ENCODE measurements at places on chromosomes 13 and 19. TPM values are rescaled to one million over a fixed set of nuclear protein-coding genes. Genes with fewer than 3 reads are reported as not detected.

The ENOX1 gene
- 1.8 TPM for total RNA-seq

The DACT3 gene
- total RNA-seq, result 1.7 TPM

The TMEM150B gene
- total RNA-seq, result not detected

The SLITRK1 gene
- total RNA-seq, result not detected

The ATP4B gene
- not detected for total RNA-seq

The COMP gene
- 0.33 TPM for total RNA-seq

The KCNRG gene
- total RNA-seq, result 2.3 TPM

The SLC10A2 gene
- total RNA-seq, result not detected

The CDK8 gene
- 14.2 TPM for total RNA-seq

The CADM4 gene
- 2.3 TPM for total RNA-seq

The AMER2 gene
- under 0.01 TPM for total RNA-seq

The SNRPA gene
- total RNA-seq, result 38.2 TPM

The CATSPERD gene
- not detected for total RNA-seq

DNA sequence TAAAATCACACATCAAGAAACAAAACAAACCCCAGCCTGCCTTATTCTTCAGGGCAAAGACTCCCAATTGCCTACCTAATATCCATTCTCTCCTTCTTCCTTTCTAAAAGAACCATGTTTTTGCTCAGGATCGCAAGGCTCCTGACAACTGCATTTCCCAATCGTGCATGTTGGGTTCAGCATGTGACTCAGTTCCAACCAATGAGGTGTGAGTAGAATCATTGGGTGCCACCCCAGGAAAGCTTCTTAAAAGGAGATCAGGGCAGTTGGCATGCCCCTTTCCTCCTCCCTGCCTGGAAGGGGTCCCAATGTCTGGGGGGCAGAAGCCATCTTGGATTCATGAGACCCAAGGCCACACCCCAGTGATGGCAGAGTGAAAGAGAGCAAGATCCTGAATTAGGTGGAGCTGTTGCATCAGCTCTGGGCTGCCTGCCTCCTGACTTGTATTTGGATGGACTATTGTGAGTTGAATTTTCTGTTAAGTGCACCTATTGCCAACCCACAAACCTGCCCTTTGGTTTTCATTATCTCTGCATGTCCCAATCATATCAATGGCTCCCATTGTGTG, 26.0 kb upstream of the UBAC2 start:
- DNase-seq, result no peak

- no peak for DNase-seq
These were observed 383.3 kb downstream of the DACH1 start for GRCh38 chr13:71483733-71484132.

DNA sequence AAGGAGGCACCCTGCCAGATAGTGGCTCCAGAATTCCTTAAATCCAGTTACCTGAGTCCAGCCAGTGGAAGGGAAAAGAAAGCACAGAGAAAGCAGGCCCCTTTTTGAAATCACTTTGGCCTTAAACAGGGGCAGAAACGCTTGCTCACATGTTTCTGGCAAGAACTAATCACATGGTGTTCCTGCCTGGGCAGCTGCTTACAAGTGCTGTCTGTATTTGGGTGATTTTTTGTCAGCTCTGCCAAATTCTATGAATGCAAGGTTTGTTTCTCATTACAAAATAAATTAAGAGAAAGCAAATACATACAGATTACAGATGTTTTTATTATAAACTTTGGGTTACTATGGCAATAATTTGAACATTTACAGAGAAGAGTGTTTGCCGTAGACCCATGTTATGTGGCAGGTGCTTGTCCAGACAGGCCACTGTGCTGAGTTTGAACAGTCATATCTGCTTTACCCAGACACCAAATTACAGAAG, 1237.8 kb downstream of the SLITRK5 start:
- DNase-seq, result peak; percentile 28

DNA sequence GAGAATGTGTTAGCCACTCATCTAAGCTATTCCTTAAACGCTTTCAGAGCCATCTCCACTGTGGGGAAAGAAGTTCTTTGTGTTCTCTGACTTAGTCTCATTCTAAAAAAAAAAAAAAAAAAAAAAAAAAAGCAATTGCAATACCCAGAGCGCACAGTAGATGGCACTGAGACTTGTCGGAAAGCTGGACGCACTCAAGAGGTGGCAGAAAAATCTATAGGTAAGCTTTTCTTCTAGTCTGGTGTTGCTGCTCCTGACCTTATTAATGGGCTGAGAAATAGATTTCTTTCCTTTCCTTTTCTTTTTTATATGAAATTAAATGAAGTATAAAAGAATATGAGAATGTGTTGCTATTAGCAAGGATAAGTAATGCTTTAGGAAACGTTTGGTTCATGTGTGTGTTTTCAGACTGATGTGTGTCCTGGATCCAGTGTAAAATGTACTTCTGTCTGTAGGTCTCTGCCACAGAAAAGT, 4.7 kb upstream of the GJB2 start:
- no peak for DNase-seq

GRCh38 chr13:29210676-29211075, 384.8 kb downstream of the SLC7A1 start:
- DNase-seq, result peak; percentile 58

DNA sequence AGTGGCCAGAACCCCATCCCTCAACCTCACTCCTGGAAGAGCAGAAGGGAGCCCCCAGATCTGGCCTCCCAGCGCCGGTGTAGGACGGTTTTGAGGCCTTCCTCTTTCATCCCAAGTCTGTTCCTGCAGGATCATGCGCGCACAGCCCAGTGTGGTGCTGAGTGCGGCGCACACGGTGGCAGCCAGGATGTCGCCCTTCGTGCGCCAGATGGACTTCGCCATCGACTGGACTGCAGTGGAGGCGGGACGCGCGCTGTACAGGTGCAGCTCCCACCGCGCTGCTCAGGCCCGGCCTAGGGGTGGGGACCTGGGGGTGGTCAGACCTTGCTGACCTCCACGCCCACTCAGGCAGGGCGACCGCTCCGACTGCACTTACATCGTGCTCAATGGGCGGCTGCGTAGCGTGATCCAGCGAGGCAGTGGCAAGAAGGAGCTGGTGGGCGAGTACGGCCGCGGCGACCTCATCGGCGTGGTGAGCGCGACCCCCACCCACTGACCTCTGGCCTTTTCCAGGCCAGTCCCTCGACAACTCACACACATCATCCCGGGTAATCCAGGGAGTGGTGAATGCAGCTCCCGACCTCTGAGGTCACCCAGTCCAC, 14.8 kb downstream of the PNPLA6 start:
- DNase-seq, result no peak

- no peak for DNase-seq
These were observed 64.4 kb upstream of the NPAS1 start for GRCh38 chr19:46954993-46955812.

DNA sequence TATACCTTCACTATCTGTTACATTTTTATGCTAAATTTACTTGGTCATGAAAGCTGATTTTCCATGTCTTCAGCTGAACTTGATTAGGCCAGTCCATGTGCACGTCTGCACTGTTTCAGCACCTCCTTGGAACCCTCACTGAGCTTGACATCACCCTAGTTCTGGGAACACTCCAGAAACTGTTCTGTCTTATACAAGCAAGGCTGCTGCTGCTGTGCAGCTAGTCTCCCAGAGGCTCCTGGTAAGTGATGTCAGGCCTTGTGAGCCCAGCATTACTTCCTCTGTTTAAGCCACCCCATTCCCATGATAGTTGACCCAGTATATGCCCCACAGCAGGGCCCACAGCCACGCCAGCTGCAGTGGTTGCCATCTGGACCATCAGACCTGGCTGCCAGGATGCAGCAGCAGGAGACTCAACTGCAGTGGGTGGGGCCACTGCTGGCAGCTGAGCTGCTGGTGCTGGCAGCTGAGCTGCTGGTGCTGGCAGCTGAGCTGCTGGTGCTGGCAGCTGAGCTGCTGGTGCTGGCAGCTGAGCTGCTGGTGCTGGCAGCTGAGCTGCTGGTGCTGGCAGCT, 90.5 kb upstream of the AKAP11 start:
- DNase-seq, result no peak

GRCh38 chr13:114148521-114148855, 16.1 kb upstream of the RASA3 start:
- DNase-seq, result no peak

DNA sequence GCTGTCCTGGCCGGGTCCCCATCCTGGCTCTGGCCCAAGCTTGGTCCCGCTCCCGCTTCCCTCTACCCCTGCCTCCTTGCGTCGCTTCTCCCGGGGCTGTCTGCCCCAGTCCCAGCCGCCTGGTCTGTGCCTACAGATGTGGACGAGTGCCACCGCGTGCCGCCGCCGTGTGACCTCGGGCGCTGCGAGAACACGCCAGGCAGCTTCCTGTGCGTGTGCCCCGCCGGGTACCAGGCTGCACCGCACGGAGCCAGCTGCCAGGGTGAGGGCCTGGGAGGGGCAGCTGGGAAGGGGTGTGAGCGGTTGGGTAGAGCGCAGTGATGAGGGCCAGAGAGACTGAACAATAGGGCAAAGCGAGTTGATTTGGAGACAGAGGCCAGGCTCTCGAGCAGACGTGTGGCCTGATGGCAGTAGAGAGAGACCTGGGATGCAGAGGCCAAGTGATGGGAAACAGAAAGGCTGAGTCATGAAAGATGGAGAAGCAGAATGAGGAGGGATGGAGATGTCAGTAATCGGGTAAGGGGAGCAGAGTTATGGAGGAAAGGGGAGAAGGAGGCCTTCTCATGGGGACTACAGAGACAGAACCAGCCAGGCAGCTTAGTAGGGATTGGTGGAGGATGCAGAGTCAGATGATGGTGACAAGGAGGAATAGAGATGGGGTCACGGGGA, 9.4 kb downstream of the LTBP4 start:
- DNase-seq, result peak; percentile 67

DNA sequence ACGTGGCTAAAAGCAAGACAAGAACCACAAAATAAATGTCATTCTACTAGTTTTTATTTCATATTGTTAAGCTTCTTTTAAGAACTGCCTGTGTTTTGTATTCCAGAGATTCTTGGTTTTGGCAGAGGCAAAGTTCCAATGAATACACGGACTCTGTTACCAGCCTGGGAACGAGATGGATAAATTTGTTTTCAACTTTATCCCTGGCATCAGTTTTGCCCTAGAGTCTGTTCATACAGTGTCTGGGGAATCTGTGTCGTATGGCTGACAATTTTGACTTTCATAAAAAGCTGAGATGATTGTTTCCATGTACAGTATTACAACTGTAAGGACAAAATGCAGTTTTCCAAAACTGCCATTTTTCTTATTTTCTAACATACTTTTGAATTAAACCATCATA, 327.6 kb downstream of the TBC1D4 start:
- DNase-seq, result no peak

Data from thyroid gland (tissue), 4 donors.